NCI-H82 (cell line): ENCODE measurements at places on chromosomes 2 and 18.

DNA sequence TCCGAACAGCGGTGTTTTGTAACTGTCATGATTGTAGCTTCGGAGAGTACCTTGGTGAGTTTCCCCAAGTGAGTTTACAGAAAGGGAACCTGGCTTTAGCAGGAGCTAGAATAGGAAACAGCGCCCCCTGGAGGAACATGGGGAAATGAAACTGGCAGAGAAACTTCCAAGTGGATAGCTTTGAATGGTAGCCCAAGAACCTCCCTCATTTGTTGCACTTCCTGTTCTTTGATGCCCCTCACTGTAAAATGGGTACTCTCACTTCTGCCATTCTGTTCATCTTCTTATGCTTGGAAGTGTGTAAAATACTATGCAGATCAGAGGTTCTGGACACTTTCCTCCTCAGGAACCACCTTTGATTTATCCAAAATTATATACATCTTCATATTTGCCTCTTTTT, 36.2 kb downstream of the CHST10 start:
- peak; percentile 86 for DNase-seq

DNA sequence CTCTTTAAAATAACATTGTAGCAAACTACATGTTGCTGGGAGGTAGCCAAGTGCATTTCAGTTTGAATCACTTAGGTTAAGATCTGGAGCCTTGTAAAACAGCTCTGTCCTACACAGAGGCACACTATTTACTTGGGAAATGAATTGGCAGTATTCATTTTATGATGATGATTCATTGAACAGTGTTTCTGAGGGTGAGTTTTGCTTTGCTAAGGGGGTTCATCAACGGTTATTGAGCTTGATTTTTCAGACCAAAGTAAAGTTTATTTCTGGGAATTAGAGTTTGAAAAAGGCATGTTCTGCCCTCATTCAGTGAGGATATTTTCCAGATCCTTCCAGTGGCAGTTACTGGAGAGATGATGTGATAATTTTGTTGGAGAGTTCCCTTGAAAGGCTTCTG, 55.6 kb downstream of the CCDC85A start:
- DNase-seq: no peak

DNA sequence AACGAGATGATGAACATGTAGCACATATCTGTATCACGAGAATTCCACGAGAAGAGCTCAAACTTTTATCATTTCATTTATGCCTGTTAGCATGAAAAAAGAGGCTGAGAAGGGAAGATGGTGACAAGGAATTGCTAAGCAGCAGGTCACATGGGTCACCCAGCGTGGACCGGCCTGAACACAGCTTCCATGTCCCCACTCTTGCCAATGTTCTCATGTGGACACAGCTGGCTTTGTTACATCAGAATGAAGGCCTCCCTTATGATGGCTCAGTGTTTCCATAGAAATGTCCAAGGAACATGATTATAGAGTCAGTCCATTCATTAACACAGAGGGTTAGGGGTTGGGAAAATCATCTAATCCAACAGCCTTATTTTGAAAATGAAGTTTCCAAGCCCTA, 215.4 kb downstream of the CMPK2 start:
- no peak for DNase-seq

DNA sequence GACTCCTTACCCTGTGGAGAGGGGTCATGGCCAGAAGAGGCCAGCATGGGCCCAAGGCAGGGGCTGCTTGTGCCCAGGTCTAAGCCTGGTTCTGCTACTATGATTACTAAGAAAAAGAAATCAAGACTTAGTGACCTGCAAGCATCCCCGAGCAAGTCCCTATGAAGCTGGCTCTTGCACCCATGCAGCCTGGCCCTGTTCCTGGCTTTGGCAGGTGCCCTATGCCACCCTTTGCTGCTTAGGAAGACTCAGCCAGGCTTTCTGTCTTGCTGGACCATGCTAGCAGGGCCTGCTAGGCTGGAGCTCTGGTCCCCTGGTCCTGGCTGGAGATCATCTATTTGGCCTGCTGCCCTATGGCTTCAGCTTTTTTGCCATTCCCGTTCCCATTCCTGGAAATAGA, 309.4 kb upstream of the EPAS1 start:
- no peak for DNase-seq

DNA sequence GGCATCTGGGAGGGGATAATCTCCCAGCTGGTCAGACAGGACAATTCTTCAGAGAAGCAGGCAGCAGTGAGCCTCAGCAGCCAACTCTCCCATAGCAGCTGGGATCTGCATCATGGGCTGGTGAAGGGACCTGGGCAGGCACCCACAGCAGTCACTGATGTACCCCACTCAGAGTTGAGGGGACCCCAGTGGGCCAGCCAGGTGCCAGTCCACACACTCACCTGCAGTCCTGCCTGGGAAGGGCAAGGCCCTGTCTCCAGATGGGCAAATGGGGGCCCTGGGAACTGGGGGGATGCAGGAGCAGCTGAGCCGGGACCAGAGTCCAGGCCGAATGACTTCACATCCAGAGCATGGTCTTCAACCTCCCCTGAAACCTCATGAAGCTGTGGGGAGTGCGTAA, 170.4 kb downstream of the ZFP36L2 start:
- DNase-seq: no peak

GRCh38 chr2:147711031-147711430, 133.8 kb upstream of the ACVR2A start:
- no peak for DNase-seq

DNA sequence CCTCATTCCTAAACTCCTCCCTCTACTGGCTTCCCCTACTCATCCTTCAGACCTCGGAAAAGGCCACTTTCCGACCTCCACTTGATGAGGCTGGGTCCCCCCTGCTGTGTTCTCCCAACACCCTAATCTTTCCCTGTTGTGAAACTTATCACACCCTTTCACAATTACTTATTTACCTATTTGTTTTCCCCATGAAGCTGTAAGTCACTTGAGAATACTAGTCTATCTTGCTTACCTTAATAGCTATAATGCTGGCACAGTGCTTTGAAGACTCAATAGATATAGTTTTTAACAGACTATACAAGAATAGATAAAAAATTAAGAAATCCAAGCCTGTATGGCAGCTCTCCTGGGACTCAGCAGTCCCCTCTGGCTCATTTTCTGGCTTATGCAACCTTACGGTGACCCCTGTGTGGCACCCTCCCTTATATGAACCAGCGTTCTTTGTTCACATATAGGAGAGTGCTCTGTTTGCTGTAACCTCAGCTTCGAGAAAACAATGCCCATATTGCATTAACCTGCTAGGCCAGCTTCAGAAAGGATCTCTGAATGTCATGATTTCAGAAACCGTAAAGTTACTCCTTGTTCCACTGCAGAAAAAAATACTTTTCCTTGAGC, 220.4 kb upstream of the PKDCC start:
- DNase-seq: no peak

DNA sequence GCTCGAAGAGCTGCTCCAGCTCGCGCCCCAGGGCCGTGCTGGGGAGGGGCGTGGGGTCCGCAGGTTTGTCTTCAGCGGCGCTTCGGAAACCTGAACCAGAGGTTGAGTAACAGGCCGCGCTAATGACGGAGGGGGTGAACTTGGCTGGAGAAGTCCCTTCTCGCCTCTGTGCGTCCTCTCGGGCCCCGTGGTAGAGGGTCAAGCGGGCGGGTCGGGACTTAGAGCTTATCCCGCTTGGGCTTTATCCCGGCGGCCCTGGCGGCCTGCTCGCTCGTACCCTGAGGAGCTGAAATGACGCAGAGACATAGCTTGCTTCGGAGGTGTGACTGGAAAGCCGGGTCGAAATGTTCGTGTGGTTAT, 479 bp downstream of the RNMT start:
- DNase-seq: peak; percentile 75

- no peak for DNase-seq
These were observed 91.2 kb downstream of the ZNF236 start for GRCh38 chr18:76913583-76913982.

GRCh38 chr2:96764253-96764637, 3.5 kb downstream of the CNNM4 start:
- DNase-seq: peak; percentile 49

GRCh38 chr2:16321872-16322271, 343.8 kb downstream of the CYRIA start:
- peak; percentile 36 for DNase-seq

GRCh38 chr2:138515092-138515491, 13.5 kb downstream of the SPOPL start:
- no peak for DNase-seq

- DNase-seq: no peak
These were observed 6.9 kb upstream of the MGAT4A start for GRCh38 chr2:98737848-98738247.

DNA sequence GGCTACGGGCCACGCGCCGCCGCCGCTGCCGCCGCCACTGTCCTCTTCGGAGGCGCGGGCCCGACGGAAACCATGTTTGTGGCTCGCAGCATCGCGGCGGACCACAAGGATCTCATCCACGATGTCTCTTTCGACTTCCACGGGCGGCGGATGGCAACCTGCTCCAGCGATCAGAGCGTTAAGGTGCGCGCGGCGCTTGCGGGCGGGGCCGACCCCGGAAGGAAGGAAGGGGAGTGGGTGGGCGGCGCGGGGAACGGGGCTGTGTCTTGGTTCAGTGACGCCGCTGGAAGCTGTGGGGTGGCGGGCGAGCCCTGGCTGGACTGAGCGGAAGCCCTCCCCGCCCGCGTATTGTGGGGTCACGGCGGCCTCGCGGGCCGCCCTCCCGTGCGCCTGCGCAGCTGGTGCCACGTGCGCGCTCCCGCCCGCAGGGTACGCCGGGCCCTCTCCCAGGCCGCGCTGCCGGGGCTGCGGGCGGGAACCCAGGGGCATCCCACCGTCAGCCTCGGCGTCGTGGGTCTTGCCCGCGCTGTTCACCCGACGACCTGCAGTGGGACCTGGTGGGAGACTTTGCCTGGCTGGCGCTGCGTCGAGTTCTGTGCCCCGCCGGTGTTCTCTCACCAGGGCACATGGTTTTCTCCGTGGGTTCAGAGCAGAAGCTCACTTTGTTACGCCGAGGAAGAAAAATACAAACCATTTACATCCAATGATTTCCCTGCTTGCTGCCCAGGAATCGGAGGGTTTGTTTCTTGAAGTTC, 416 bp downstream of the SEH1L start:
- peak; percentile 93 for DNase-seq

GRCh38 chr18:5152343-5153020, 44.6 kb downstream of the AKAIN1 start:
- DNase-seq: no peak

DNA sequence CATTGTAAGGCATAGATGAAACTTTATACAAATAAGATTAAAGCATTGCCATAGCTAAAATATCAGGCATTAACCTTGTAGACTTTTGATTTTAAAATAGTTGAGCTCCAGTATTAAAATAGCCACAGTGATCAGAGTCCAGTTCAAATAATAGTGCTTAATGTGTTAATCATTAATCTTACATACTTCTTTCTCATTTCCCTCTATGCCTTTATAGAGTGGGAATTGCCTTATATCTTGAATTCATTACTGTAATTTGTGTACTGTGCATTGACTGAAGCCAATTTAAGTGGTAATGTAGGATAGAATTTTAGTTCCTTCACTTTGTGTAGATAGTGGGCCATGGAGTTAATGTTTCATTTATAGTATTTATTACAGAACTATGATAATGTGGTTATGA, 549.2 kb upstream of the VWC2L start:
- no peak for DNase-seq

- DNase-seq: no peak
These were observed 96.7 kb upstream of the COL5A2 start for GRCh38 chr2:189276277-189276676.
